ENCODE measurements at places on chromosomes 3 and 15. TPM values are rescaled to one million over a fixed set of nuclear protein-coding genes. Genes with fewer than 3 reads are reported as not detected.

Gene FBXL2
- total RNA-seq, result 8.0 TPM

Gene STRIT1
- total RNA-seq, result not detected

Gene C2CD4A
- 0.05 TPM for total RNA-seq

Gene VIPR1
- total RNA-seq, result 0.63 TPM

Gene SEMA3F
- total RNA-seq, result 10.6 TPM

Gene WDR93
- 0.13 TPM for total RNA-seq

Gene THAP10
- 6.4 TPM for total RNA-seq

Gene GRK7
- total RNA-seq, result not detected

Gene TMIE
- 0.14 TPM for total RNA-seq

Gene TGM4
- total RNA-seq, result 0.03 TPM

Gene TMC3
- total RNA-seq, result not detected

Gene CYP8B1
- not detected for total RNA-seq

Gene MAP4
- total RNA-seq, result 97.5 TPM

Gene P2RY12
- total RNA-seq, result not detected

Gene CCR9
- total RNA-seq, result not detected

Gene SLC12A8
- total RNA-seq, result 1.0 TPM

Gene NEK4
- total RNA-seq, result 15.1 TPM

Gene CYP1A1
- 1.6 TPM for total RNA-seq

Gene COL6A5
- total RNA-seq, result not detected

Gene ERICH6
- not detected for total RNA-seq

Gene FSIP1
- total RNA-seq, result 0.49 TPM

Gene CRELD1
- 12.7 TPM for total RNA-seq

Gene NTRK3
- total RNA-seq, result 21.9 TPM

Gene ZNF660
- total RNA-seq, result not detected

Gene TRPM7
- total RNA-seq, result 23.1 TPM

Gene FAM227B
- total RNA-seq, result 0.98 TPM

Gene PYGO1
- total RNA-seq, result 6.0 TPM

Gene ITIH3
- not detected for total RNA-seq

Gene CELF6
- total RNA-seq, result 0.13 TPM

Gene TRAK1
- 16.0 TPM for total RNA-seq

Gene UBAP1L
- total RNA-seq, result 1.1 TPM

Gene CDHR4
- 0.44 TPM for total RNA-seq

Gene HYAL1
- 0.44 TPM for total RNA-seq

Gene MAN2A2
- total RNA-seq, result 25.5 TPM

Gene IL20RB
- 0.91 TPM for total RNA-seq

Gene SLC9C1
- total RNA-seq, result not detected

Gene CLCN2
- 5.8 TPM for total RNA-seq

Gene ISL2
- 4.7 TPM for total RNA-seq

Gene MED12L
- total RNA-seq, result 0.39 TPM

Gene OXSM
- total RNA-seq, result 18.1 TPM

Gene HHLA2
- total RNA-seq, result 0.13 TPM

Gene PLS1
- total RNA-seq, result 11.8 TPM

Gene GOLGA8J
- 0.06 TPM for total RNA-seq

Data from A549 treated with CORT108297 at 1 μM for 4 hours (cell line).